SHP77 (cell line): ENCODE measurements at places on chromosomes 16 and 17.
A peak's percentile ranks its signal among the peaks of the same experiment; 100 is the strongest.

DNA sequence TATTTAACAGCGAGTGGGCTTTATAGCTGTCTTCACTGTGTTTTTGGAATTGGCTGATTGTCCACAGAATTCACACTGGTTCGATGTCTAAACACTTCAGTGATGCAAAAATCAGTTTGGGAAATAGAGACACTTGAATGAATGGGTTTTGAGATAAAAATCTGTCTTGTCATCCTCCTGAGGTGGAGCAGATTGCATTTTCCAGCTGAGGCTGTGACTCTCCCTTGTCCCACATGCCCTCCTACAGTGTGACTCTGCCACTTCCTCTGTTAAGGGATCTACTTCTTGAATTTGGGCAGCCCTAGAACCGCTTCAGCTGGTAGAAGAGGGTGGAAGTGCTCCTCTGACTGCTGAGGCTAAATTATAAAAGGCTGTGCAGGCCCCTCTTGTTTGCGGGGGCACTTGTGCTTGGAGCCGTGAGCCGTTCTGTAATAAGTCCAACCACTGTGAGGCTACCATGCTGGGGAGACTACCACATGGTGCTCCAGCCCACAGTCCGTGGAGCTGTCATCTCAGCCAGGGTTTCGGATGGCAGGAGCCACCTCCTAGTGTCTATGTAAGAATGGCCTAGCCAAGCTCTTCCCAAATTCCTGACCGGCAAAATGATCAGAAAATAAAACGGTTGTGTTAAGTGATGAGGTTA, 175.9 kb downstream of the SPECC1 start:
- no peak for DNase-seq

- DNase-seq: no peak
These were observed 31.5 kb downstream of the CDK5RAP3 start for GRCh38 chr17:48002266-48002915.

- DNase-seq: no peak
These were observed 1.3 kb downstream of the SLC16A11 start for GRCh38 chr17:7042501-7043181.

DNA sequence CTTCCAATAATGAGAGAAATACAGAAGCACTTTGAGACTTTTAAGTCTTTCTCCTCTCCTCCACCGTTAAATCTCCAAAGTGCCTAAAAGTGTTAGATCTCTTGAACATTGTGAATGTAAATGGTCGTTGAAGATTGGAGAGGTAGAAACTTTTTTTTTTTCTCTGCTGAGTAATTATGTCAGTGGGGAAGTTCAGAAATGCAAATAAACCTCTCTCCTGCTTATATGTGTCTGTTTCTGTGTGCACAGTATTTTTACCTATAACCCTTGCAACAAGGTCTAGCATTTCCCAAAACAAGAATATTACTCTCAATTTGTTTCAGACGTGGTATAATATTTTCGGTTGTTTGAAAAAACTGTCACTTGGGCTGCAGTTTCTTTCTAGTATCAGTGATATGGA, 833.6 kb upstream of the CDH8 start:
- no peak for DNase-seq

DNA sequence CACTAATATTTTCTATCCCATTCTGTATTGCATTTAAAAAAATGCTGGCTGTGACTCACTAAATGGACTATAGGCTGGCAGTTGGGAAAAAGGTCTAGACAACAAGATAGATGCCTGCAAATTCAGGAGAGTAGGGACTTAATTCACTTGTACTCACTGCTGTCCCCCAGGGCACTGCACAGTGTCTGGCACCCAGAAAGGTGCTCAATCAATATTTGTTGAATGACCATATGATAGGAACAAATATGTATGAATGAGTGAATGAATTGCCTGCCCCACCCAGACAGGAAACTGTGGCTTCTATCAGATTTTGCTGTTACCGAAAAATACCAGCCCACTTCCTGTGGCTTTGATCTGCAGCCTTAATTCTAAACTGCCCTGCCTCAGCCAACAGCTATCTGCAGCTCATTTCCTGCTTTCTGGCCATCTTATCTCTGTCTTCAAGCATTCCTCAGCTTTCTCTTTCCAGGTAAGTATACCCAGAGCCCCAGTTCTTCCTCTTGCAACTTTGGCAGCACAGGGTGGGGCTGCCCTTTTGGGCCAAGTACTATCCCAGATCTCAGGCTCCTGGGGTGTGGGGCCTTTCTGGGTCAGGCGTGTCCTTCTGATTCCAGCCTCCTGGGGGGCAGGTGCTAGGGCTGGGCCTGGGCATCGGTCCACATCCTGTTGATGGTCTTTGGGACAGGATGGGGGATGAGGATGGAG, 15.3 kb upstream of the TNS4 start:
- DNase-seq: no peak

- DNase-seq: no peak
These were observed 20.8 kb upstream of the ZNF423 start for GRCh38 chr16:49876716-49877129.

DNA sequence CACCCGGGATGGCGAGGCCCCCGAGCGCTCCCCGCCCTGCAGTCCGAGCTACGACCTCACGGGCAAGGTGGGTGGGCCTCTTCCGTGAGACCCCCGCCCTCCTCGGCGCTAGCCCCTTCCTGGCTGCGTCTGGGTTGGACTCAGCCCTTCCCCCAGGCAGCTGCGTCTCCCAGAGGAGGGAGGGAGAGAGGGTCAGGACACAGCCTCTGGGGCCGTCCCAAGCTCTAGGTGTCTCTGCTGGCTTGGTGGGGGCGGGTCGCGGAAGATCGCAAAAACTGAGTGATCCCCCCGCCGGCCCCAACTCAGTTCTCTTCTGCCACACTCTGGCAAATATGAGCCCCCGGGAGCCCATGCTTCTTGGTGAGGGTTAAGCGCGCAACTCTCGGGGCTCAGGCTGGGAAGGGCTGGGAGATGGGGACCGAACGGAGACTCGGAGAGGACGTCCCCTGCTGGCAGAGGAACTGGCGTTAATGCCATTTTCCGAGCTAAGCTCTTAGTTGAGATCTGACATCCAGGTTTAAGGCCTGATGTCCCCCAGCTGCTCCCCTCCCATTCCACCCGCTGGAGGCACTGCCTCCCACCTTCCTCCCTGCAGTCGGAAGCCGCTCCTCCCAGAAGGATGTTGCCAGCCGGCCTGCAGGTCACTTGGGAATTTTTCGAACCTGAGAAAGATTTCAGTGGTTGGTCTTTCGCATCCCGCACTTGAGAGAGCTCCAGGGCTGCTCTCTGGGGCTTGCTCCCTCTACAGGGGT, 419 bp downstream of the RAB37 start:
- no peak for DNase-seq

DNA sequence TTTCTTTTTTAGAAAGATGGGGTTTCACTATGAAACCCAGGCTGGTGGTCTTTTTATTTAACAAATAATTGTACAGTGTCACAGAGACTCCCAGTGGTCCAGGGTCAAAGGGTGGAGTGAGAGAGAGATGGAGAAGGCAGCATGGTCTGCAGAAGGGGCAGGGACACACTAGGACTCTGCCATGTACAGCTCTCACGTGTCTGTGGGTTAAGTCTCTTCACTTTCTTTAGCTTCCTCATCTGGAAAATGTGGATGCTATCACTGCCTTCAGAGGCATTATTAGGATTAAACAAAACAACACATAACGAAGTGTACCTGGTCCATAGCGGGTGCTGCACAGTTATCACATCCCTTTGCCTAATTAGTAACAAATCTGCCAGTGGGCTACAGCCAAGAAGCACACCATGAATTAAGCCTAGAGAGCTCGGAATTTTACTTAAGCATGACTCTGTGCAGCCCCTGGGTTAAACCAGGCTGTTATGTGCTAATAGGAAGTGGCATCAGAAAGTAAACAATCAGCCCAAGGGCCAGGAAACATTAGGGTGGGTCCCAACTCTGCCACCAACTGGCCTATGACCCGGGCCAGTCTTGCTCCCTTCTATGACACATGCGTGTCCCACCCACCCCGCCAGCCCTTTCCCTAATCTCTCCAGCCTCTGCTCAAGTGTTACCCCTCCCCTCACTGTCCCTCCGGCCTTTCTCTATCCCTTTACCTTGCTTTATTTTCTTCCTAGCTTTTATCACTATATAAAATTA, 13.9 kb downstream of the TOP3A start:
- DNase-seq: no peak

GRCh38 chr16:72241930-72242329, 70.0 kb upstream of the PMFBP1 start:
- peak; percentile 31 for DNase-seq

DNA sequence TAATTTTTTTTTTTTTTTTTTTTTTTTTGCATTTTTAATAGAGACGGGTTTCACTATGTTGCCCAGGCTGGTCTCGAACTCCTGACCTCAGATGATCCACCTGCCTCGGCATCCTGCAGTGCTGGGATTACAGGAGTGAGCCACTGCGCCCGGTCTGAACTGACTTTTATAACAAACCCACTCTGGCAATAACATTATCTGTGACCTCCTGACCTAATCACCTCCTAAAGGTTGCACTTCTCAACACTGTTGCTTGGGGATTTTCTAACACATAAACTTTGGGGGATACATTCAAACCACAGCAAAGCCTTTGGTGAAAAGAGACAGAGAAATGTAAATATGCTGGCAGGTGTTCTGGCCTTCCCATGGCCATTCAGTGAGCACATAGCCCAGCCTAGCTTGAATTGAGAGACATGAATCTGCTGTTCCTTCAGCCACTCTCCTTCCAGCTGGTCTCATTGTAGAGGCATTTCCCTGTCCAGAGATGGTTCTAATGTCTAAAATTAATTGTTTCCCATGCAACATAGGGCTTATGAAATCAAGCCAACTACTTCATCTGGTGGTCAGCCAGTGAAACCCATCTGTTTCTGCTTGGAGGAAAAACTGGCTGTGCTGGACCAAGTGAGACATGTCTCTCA, 28.3 kb downstream of the LYRM1 start:
- peak; percentile 11 for DNase-seq

GRCh38 chr16:86929057-86929871, 350.9 kb downstream of the FOXL1 start:
- DNase-seq: no peak

DNA sequence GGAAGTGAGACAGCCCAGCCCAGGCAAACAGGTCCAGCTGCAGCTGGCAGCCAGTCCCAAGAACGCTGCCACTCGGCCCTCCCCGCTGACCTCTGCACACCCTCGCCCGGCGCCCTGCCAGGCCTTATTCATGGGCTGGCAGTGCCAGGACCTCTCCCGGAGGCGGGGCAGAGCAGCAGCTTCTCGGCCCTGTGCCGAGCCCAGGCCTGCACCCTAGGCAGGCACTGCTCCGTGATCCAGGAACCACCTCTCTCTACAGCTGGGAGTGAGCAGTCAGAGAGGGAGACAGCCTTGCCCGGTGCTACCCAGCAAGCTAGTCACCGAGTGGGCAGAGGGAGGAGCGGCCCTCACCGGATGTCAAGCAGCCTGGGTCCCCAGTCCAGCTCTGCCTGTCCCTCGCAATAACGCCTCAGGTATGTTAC, 79.9 kb upstream of the CBX4 start:
- DNase-seq: no peak

DNA sequence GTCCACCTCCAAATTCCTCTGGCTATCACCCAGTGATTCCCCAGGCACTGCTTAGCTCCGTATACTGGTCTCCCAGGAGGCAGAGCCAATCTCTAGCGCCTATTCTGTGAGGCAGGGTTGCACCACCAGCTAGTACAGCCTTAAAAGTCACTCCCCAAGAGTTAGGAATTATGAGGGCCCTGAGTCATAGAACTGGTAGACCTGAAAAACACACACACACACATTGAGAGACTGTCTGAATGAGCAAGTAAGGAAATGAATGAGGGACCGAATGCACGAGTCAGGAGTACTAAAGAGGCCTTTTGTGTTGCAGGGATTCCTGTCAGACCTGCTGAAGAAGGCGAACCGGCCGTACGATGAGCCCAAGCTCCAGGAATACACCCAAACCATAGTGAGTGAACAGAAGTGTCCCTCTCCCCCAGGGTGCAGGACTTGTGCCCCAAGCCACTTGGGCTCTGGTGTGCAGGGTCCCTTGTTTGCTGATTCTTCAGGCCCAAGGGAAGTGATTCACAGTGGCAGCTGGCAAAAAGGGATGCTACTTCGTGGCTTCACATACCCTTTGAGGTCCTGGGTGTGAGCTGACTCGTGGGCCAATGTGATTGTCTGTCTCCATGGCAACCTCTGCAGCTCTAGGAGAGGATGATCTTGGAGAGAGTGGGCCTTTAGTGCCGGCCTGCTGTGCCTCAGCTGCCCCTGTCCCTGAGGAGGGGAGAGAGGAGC, 24.7 kb downstream of the CALB2 start:
- no peak for DNase-seq

DNA sequence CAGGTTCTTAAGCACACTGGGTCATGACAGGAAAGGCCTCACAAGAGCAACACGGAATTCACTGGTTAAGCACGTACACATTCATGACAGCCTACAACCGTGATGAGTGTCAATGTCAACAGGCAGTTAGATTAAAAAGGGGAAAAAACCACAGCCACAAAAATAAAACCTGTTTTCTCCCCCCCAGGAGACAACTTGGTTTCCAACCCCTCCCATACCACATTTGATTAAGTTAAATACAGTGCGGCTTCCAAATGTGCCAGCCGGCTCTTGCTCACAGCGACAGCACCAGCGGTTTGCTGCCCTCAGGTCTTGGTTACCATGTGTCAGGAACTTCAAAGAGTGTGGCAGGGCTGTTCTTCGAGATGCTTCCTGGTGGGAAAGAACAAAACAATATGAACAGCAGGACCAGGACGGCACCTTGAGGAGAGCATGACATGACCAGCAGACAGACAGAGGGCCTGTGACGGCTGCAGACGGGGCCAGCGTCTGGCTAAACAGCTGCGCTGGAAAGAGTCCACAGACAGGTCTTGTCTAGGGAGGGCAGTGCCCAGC, 193.6 kb downstream of the PARN start:
- DNase-seq: peak; percentile 4
